ENCODE measurements at places on chromosomes 13 and 19.

GRCh38 chr13:28128926-28129325 is 9.4 kb upstream of the PAN3 start:
- DNase-seq = no peak

DNA sequence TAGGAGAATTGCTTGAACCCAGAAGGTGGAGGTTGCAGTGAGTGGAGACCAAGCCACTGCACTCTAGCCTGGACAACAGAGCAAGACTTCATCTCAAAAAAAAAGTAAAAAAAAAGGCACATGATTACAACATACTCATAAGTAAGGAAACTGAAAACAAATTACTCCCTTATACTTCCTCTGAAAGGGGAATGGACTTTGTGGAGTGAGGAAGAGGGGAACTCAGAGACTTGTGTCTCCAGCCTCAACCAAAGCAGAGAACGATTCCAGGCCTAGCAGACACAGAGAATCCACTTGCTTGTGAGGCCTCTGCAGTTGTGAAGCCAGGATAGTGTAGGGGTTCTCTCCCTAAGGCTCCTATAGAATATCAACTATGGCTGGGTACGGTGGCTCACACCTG is 4.3 kb upstream of the LATS2 start:
- DNase-seq = no peak

GRCh38 chr13:60275208-60275607 is 111.5 kb upstream of the DIAPH3 start:
- DNase-seq = no peak

GRCh38 chr13:22009500-22009899 is 338.6 kb downstream of the FGF9 start:
- no peak for DNase-seq

GRCh38 chr13:21010621-21011020 is 50.8 kb downstream of the LATS2 start:
- no peak for DNase-seq

DNA sequence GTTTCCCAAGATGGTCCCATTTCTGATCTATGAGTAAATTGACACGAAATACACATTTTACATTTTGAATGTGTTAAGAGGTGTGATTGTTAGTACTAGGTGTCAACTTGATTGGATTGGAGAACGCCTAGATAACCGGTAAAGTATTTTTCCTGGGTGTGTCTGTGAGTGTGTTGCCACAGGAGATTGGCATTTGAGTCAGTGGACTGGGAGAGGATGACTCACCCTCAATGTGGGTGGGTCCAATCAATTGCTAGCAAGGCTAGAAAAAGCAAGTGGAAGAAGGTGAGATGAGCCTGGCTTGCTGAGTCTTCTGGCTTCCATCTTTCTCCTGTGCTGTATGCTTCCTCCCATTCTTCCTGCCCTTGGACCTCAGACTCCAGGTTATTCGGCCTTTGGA is 960.7 kb upstream of the PCDH9 start:
- DNase-seq = no peak

GRCh38 chr19:21698215-21698614 is 69.2 kb downstream of the ZNF100 start:
- peak; percentile 75 for DNase-seq

- DNase-seq = no peak
These were observed 468.4 kb downstream of the FOXO1 start for GRCh38 chr13:40197936-40198595.

- no peak for DNase-seq
These were observed 8.6 kb downstream of the GAS6 start for GRCh38 chr13:113855012-113855921.

DNA sequence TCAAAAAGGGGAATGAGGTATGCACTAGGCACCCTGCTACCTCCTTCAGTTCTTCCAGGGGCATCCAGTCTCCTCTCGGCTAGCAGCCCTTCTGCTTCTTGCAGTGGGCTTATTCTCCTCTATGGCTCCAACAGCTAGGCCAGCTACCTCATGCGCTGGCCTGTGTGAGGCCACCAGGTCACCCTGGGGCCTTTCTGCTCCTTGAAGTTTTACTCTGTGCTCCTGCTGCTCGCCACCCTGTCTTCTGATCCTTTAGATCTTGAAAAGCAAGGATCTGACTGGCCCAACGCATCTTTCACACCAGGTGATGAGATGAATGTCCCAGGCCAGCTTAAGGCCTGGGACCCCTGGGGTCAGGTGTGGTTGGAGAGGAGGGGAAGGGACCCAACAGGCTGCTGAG is 66.2 kb downstream of the RUBCNL start:
- no peak for DNase-seq

GRCh38 chr13:37929308-37929707 is 59.7 kb upstream of the TRPC4 start:
- no peak for DNase-seq

GRCh38 chr13:39273953-39274738 is 235.9 kb downstream of the NHLRC3 start:
- DNase-seq = peak; percentile 41

DNA sequence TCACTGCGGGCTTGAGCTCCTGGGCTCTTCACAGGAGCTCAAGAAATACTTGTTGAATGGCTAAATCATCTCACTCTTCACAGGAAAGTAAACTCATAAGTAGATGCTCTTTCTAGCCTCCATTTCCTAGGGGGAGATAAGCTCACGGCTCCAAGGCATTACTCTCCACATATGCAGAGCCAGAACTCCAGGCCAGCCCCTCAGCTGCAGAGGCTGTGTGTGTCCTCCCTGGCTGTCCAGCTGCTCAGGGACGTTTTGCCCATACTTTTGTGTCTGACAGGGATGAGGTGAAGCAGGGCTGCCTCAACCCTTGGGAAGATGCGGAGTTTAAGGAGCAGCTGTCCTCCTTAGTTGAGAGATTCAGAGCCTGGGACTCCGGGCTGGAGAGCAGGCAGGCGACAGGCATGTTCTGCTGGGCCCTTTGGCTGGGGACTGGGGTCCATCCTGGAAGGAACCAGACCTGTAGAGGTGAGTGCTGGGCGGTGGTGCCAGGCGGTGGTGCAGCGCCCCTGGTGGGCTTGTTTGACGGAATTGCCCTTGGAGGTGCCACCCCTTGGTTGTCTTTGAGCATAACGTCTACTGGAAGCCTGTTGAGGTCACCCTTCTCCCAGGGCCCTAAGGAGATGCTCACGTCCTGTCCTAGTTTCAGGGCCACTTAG is 20.5 kb upstream of the SLC15A1 start:
- DNase-seq = no peak

DNA sequence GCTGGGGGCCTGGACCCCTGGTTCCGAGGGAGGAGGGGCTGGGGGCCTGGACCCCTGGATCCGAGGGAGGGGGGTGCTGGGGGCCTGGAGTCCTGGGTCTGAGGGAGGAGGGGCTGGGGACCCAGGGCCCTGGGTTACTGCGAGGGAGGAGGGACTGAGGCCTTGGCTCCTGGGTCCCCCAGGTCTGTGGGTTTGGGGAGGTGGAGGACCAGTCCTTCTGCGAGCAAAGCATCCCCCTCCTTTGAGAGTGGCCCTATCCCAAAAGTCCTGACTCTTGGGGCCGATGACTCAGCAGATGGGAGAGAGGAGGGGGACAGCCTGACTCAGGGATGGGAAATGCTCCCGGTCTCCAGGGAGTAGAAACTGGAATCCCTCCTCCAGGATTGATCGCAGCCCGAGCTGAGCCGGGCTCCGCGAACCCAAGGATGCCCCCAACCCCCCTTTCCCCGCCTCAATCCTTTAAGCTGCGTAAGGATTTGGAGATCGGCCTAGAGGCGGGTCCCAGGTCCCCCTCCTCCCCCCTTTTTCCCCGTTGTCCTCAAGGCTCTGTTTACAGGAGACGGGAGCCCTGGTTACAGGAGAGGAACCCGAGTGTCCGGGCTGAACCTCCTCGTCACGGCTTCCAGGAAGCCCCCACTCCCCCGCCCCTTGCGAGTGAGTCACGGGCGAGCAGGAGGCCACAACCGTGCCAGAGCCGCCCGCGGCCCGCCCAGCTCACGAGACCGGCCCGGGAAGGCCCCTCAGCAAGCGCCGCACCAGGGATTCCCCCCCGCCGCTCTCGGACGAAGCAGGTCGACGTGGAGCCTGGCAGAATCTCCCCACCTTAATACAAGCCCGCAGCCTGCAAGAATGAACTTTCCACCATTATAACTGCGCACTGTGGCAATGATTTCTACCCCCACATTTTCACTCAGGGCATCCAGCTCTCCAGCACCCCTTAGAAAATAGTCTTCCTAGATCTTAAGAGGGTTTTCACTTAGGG is 3.0 kb upstream of the ZFP36 start:
- peak; percentile 93 for DNase-seq

DNA sequence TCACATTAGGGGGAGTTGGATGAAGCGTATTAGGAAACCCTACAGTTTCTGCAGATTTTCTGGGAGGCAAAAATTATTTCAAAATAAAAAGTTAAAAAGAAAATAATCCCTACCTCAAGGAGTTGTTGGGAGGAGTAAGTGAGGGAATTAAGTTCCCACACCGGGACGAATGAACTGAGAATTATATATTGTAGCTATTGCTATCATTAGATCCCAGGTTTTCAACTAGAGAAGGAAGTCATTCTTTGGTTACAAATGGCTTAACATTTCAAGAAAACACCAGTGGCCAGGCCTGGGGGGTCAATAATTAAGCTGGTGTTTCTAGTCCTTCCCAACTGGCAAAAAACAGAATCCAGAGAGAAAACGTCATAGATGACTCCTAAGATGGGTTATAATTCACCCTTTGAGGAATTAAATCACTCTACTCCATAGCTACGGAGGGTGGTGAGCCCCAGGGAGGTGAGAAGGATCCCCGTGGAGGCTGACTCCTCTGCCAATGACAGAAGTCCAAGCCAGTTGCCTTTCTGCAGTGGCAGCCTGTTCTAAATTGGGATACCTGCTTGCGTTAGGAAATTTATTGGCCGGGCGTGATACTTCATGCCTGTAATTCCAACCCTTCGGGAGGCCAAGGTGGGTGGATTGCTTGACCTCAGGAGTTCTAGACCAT is 1.2 kb upstream of the MYDGF start:
- DNase-seq = no peak

DNA sequence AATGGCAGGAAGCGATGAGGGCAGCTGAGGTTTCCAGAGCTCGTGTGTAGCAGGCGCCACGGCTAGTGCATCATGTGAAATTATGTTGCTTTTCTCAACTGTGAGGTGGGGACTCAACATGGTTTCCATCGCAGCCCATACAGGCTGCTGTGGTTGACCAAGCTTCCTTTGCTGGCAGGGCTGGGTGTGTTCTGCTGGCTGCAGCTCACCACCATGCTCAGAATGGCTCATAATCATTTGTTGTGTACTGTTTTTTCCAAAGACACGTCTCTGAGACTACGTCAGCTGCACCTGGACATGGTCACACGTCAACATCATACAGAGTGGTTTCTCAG is 16.1 kb upstream of the RASA3 start:
- DNase-seq = no peak

- DNase-seq = peak; percentile 45
These were observed 586 bp downstream of the MRI1 start for GRCh38 chr19:13764821-13765394.

- DNase-seq = no peak
These were observed 161.6 kb downstream of the FLT1 start for GRCh38 chr13:28333204-28333881.

DNA sequence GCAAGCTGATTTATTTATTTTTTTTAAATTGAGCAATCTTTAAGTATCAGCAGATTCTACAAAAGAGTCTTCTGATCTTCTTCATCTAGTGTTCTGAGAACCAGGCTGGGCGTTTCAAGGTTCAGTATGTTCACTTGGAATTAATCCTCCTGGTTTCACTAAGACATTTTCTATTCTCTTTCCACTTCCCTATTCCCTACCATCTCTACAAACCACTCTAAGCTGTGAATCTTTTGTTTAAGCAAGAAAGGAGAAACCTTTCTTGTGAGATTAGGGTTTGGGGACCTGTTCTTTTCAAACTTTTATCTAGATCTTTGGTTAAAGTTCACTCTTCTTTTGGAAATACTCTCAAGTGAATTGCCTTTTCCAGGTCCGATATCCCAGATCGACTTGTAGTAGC is 59.3 kb downstream of the URI1 start:
- no peak for DNase-seq

DNA sequence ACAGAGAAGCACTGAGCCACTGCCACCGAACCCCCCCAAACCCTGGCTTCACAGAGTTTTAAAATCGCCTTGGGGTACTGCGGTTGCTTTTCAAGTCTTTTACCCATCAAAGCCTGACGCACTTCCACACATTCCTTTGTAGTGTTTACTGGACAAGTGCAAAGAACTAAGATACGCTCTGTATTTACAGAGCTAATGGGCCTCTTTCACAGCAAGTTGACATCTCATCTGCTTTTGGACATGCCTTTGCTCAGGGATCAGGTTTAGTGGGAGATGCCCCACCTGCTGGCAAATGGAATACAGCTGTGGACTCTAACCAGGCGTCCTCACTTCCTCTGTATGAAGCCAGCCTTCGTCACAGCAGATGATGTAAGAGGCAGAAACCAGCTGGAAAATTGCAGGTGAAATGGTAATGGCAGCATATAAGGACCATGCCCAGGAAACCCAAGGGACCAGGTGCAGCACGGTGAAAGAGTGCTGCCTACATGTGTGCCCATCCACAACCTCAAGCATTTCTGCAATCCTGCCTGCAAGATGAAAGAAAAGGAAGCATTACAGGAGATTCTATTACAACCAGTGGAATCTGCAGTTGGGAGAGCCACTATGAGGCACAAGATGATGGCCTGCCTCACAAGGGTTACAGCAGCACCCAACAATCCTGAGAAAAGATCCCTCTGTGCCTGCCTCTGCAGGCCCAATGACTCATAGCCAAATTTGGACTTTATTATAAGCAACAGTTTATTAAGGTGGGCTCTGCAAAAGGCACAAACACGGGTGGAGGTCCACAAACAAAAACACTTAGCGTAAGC is 34.7 kb downstream of the BRD4 start:
- DNase-seq = no peak

GRCh38 chr19:49017666-49018351 is 918 bp upstream of the LHB start:
- DNase-seq = peak; percentile 68

DNA sequence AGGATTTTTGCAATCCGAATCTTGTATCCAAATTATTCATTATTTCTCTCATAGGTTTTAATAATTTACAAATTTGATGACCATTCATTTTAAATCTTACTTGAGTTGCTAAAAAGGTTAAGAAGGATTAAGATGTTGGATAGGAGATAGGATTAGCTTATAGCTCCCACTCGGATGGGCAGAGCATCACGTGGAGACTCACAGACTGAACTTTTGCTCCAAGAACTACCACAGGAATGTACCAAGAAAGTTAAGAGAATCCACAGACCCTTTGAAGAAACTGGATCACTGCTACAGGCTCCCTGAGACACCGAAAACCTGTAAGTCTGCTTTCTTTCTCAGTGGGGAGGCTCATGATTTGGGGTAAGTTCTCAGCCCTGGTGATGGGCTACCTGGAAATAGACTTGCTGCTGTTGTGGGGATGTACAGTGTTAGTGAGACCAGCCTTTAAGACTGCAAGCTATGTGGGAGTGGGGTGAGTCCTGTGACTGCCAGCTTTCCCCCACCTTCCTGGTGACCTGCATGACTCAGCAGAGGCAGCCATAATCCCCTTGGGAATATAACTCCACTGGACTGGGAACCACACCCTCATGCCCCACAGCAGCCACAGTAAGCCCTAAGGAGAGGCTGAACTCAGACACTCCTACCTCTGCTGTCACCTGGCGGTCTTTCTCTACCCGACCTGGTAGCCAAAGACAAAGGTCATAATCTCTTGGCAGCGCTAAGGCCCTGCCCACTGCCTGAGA is 1458.0 kb downstream of the OLFM4 start:
- no peak for DNase-seq

GRCh38 chr13:29897102-29897501 is 46.7 kb upstream of the UBL3 start:
- DNase-seq = no peak

Measured in eye (tissue), 1 donor.